ENCODE measurements at places on chromosomes 6 and 20.

DNA sequence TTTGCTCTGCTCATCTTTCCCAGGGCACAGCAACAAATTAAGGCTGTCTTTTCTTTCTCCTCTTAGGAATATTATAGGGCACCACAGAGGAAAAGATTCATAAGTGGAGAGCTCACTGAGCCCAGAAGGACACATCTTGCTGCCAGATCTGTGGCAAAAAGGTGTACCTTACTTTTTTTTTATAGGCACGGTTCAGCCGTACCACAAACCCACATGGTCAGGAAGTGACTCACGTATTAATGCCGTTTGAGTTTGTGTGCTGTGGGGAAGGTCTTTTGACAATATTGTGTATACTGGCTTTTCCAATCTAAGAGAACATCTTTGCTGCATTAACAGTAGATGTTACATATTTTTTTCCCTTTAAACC, 28.4 kb downstream of the PAQR8 start:
- DNase-seq, result no peak

DNA sequence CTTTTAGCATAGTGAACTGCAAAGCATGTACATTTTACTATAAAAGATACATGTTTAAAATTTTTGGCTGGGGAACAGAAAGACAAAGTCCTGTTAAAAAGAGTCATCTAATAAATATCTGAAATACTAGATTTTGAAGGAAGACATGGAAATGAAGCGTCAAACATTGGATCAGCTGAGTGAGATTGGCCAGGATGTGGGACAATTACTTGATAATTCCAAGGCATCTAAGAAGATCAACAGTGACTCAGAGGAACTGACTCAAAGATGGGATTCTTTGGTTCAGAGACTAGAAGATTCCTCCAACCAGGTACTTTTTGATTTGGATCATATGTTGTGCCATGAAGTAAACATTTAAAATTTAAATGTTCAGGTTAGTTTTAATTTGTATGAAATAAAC, 162.3 kb downstream of the UTRN start:
- DNase-seq, result peak; percentile 28

GRCh38 chr20:24651171-24651975, 181.9 kb downstream of the SYNDIG1 start:
- no peak for DNase-seq

DNA sequence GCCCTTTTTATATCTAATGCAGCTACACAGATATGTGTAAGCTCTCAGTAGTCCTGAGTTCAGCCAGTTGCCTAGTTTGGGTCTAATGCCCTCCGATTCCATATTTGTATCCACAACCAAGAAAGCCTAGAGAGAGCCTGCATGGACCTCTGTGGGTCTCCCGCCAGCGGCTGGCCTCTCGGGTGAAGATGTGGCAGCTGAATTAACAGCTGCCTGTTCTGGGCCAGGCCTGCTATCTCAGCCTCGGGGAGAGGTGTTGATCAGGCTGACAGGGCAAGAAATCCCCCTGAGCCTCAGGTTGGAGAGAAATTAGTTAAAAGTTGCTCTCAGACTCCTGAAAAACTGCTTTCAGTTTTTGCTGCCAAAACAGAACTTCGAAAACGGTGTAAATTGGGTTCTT, 19.8 kb downstream of the PTK7 start:
- DNase-seq, result no peak

DNA sequence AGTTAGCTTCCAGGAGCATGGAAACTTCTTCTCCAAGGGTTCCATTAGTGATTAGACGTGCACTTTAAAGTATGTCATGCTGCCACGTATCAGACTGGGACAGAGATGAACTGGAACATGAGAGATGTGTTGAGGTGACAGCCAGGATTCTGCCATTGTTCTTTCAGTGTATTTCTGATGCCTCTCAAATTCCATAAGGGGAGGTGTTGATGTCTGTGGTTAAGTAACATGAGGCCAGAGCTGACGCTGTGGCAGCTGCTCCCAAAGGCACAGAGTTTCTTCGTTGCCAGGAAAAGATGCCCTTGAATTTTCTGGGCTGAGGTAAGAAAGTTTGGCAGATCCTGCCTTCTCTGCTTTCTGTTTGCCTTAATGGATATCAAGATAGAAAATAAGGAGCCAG, 63.5 kb downstream of the TRMT6 start:
- no peak for DNase-seq

- DNase-seq, result no peak
Observed at GRCh38 chr6:56759521-56759920, 116.8 kb upstream of the DST start.

DNA sequence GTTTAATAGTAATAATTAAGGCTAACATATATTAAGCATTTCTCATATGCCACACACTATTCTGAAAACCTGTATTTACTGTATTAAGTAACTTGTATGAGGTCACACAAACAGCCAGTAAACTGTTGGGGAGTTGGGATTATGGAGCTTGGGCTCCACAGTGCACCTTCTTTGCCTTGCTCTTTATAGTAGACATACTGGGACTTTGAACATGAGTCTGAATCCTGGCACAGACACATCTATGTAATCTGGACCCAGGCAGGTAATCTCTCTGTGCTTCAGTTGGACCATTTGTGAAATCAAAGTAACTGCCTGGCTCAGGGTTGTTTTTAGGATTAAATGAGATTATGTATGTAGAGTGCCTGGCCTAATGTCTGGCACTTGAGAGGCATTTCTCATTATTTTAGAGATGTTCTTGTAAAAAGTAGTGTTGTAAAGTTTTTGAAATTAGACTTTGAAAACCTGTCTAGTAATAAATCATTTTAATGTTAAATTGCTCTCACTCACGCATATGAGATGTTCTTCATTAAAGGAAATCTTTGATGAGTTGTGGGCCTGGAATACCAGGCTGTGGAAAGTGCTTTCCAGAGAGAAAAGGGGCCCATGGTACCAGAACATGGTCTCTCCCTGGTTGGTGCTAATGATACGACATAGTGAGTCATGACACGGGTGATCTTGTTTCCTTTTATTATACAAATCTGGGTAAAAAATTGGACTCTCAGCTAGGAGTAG, 34.3 kb downstream of the LRRC1 start:
- DNase-seq, result no peak

- DNase-seq, result no peak
Observed at GRCh38 chr6:69816026-69816425, 19.2 kb upstream of the LMBRD1 start.

- DNase-seq, result no peak
Observed at GRCh38 chr20:57060407-57061050, 205.9 kb downstream of the BMP7 start.

DNA sequence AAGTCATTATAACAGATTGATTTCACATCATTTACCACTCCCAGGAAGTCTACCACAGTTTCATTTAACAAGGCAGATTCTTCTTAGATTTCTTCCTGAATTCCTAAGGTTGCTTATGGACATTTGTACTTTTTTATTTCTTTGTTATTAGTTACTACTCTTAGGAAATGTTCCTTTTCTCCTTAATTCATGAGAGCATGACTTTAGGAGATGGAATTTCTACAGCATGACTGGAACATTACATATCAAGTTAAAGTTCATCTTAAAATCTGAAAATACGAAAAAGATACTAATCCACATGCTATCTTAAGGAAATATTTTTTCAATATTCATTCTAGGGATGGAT, 22.3 kb downstream of the CNKSR3 start:
- no peak for DNase-seq

DNA sequence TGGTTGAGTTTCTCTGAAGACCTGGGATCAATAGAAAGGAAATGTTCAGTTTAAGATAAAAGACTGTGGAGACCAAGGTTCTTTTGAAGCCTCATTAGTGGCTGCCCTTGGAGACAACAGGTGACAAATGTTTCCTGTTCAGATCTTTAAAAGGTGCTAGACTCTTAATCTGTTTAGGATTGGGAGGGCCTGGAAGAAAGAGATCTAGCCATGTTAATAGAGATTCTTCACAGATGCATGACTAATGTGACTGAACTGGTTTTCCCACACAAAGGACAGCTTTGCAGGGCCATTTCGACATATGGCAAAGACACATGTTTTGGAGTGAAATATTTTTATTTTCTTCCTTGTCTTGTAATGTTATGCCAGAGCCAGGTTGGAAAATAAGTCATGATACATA, 82.2 kb downstream of the WDR27 start:
- DNase-seq, result no peak

DNA sequence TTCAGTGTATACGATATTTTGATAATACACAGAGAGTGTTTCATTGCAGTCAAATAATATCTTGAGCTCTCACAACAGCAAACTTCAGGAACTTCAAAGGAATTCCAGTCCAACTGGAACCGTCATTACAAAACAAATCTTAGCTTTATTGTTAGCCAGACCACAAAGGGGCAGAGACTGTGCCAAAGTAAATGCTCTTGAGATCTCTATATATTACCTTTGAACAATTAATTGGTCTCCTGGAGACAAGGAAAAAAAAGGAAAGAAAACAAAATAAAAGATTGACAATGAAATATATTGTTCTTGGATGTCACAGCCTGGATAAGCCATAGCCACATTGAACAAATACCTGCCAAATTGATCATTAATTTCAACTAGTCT, 70.0 kb downstream of the FOXC1 start:
- DNase-seq, result no peak

DNA sequence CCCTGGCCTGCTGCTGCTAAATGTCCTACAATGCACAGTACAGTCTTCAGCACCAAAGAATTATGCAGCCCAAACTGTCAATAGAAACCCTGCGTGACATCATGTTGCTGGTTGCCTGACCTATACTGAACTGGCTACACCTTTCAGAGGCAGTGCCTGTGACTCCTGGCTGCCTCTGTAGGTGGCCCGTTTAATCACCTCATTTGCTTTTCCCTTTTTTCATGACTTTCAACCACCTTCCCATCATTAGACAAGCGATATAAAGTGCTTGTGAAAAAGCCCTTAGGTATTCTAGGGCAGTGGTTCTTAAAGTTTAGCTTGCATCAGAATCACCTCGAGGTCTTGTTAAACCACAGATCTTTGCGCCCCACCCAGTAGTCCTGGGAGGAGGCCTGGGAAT, 33.0 kb upstream of the RIPOR2 start:
- DNase-seq, result no peak

GRCh38 chr6:149454346-149454848, 30.4 kb downstream of the ZC3H12D start:
- no peak for DNase-seq

GRCh38 chr20:14498772-14499171, 161.4 kb upstream of the FLRT3 start:
- DNase-seq, result no peak

DNA sequence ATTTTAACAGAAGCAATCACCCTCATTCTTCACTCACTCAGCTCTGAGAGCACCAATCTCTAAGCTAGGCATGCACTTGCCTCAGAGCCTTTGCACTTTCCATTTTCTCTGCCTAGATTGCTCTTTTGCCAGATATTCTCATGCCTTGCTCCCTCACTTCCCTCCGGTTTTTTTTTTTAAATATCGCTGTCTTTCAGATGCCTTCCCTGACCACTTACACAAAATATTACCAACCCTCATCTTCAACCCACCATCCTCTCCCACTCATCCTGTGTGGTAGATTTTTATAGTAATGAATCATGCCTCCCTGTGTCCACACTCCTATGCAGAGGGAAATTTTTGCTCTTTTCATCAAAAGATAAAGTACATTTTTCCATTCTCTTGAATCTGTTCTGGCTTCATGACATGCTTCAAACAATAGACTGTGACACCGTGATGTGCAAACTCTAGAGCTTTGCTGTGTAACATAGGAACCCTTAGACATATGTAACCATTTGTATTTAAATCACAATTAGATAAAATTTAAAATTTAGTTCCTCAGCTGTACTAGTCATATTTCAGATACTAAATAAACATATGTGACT, 437.1 kb downstream of the UTRN start:
- DNase-seq, result no peak

DNA sequence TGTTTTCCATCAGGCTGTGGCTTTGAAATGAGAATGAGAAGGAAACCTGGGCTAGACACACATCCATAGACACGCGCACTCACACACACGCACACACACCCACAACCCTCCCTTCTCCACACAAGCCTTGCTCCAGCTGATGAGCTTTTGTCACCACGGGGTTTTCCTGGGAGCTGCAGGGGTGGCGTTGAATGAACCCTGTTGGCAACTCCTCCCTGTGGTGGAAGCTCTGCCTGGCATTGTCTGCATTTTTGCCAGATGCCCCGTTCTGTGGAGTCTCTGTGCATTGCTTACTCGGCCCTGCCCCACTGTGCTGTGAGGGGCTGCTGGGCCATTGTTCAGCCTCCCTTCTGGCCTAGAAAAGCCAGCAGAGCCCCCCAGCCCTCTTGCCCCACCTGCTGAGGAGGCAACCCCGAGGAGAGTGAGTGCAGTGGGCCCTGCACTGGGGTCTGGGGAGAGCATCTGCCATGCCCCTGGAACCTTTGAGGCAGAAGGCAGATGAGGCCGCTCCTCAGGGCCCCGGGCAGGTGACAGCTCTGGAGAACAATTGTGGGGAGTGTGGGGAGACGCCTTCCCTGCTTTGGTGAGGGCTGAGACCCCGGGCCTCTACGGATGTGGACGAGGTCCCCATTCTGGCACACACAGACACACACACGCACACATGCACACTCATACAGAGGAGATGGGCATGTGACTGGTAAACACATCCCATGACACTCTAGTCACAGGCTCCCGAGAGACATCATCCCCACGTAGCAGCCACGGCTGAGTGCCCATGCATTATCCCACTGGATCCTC, 9.9 kb downstream of the ADIG start:
- no peak for DNase-seq

Measured in Panc1 (cell line).